Central memory CD8-positive, alpha-beta T cell (primary cell): ENCODE measurements at places on chromosomes 1 and 21.

GRCh38 chr1:173268786-173269277 lies 61.7 kb upstream of the TNFSF4 start:
- DNase-seq, result no peak

DNA sequence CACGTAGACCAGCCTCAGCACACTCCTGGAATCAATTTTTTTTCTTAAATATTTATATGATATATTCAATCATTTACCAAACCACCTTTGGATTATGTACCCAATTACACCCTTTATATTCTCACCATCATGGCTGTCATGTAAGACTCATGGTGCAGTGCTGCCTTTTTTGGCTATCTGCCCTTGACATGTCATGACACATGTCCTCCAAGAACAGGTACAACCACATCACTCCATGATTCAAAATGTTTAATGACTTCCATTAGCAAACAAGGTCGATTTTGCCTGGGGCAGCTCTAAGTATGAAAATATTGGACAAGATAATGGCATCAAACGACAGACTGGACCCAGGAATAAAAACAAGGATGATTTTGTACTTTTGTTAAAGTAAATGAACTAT lies 861.1 kb upstream of the ADAMTS5 start:
- no peak for DNase-seq

GRCh38 chr1:227437495-227438008 lies 119.3 kb upstream of the CDC42BPA start:
- no peak for DNase-seq

DNA sequence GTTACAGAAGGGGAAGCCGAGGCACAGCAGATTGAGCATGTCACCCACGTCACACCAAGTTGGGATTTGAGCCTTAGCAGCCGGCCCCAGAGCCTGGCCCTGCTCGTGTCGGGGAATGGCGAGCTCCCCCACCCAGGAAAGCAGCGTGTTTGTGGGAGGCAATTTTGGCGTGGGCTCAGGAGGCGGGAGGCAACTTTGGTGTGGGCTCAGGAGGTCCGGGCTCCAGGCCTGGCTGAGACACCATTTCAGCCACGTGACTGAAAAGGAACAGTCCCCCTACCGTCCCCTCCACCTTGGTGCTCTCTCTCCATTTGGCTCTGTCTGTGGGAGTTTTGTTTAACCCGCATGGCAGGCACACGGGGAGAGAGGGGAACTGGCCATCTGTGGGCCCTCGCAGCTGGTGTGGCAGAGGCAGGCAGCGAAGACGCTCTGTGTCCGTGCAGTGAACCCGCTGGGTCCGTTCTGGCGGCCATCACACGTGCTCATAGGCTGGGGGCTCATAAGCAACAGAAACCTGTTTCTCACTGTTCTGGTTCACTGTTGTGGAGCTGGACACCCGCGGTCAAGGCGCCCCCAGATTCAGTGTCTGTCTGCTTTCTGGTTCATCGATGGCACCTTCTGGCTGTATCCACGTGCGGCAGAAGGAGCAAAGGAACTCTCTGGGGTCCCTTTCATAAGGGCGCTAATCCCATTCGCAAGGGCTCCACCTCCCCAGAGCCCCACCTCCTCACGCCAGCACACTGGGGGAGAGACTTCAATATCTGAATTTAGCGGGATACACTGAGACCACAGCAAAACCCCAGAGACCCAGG lies 110.2 kb downstream of the CRYAA start:
- DNase-seq, result no peak

DNA sequence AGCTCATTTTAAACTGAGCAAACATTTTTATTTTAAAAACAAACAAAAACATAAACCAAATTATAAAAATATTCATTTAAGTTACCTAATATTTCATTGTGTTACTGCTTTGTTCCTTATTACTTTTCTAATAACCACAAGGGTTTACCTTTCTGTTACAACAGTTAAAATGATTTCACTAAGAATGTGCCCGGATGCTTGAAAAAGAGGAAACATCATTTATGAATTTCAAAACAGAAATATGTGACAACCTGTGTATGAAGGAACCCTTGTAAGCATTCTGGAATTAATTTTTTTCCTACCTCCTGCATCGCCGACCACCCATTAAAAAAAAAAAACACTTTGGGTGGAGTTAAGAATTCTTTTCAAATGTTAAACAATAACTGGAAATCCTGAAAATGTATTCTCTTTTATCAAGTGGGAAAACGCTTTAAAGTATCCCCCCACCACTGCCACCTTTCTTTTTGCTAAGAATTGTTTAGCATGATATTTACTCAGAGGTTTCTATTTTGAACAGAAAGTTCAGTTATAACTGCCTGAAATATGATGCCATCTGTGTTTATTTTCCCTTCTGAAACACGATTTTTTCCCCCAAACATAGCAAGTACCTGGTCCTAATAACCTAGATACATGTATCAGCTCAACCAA lies 9.1 kb downstream of the CYYR1 start:
- no peak for DNase-seq

GRCh38 chr1:115137191-115137590 lies 47.9 kb upstream of the TSPAN2 start:
- DNase-seq, result no peak

GRCh38 chr1:154765970-154766369 lies 104.1 kb downstream of the KCNN3 start:
- DNase-seq, result no peak

DNA sequence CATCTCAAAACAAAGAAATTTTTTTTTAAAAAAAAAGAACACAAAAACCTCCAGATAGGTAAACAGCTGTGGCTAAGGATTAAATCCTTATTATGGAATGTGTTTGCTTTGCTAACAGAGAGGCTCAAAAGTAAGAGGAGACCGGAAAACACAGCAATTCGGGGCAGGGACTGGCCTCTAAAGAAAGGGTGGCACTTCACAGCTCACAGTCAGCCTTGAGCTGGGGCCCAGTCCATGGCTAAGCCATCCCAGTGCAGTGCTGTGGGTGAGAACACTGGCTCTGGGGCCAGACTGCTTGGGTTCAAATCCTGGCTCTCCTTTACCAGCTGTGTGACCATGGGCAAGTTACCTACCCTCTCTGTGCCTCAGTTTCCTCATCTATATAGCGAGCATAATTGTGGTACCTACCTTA lies 28.2 kb downstream of the KIF17 start:
- no peak for DNase-seq

DNA sequence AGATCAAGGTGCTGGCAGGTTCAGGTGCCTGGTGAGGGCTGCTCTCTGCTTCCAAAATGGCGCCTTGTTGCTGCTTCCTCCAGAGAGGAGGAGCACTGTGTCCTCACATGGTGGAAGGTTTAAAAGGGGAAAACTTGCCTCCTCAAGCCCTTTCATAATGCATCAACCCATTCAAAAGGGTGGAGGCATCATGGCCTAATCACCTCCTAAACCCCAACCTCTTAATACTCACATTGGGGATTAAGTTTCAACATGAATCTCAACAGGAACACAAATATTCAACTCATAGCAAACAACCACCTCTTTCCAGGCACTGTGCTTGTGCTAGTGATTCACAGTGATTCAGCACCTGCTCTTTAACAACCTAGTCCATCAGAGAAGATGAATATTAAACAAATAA lies 4.2 kb downstream of the S100A12 start:
- no peak for DNase-seq

- no peak for DNase-seq
Measured at GRCh38 chr1:51966559-51966958, 23.9 kb downstream of the RAB3B start.

- no peak for DNase-seq
Measured at GRCh38 chr21:34886240-34887104, 162.6 kb downstream of the RUNX1 start.

DNA sequence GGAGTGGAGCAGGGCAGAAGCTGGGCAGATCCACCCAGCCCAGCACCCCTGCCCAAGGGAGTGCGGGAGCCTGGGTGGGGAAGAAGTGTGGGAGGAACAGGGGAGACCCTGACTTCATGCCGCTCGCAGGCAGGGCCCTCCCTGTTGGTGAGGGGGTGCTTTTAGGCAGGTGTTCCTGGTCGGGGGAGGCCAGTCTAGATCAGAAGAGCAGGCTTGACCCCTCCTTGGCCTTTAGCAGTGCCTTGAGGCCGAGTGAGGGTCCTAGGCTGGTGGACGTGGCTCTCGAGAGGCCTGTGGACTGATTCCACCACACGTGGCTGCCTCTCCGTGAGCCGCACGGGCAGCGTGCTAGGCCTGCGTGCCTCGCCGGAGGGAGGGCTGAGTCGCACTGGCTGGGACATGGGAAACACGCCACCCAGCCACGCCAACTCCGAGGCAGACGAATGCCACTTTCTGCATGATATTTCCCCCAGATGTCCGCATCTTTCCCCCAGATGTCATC lies 19.4 kb upstream of the COL18A1 start:
- DNase-seq, result no peak

- peak; percentile 10 for DNase-seq
Measured at GRCh38 chr1:160708801-160709200, 2.8 kb downstream of the CD48 start.

DNA sequence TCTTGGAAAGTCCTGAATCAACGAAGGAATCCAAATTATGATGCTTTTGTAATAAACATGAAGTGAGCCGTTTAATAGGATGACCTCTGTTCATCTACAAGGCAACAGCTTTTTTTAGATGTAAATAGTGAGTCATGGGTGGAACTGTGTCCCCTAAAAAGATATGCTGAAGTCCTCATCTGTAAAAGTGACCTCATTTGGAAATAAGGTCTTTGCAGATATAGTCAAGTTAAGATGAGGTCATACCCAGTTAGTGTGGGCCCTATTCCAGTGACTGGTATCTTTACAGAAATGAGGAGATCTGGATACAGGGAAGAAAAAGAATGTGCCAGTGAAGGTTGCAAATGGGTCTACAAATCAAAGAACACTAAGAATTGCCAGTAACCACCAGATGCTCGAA lies 1287.3 kb upstream of the ADGRL4 start:
- DNase-seq, result no peak

DNA sequence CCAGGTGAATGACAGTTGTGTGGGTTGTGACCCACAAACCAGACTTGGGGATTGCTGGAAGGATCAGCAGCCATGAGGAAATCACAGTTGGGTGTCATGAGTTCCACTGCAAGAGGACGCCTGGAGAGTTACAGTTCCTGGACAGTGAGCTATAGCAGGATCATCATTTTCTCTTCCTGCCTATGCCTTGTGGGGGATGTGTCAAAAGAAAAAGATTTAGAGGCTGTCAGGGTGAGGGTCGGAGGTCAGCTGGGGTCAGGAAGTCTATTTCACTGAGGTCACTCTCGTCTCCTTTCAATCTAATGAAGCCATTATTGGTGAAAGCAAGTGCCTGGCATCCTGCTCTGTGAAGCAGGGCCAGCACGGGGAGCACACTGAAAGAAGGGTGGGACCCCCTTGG lies 7.0 kb upstream of the LIN28A start:
- no peak for DNase-seq

DNA sequence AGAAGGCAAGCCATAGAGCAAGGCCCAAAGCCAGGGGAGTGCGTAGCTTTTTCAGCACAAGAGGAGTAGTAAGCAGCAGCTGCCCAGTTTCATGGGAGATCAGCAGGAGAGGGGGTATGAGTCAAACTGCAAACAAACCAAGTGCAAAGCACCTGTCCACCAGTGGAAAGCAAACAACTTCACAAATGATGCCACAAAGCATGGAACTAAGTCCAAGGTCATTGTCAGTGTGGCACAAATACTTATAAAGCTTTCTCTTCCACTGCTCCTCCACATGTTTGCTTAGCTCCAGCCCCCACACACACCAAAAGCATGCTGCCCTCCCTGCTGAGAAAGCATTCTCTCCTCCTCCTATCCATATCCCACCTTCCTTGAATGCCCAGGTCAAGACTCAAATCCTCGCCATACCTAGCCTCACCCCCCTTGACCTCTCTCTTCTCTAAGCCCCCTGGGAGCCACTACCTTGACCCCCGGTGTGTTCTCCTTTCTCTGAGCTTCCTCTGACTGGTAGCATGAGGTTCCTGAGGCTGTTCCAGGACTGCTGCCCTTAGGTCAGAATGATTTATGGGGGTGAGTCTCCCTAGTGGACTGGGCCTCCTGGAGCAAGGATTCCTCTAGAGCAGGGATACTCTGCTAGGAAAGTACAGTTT lies 70.4 kb downstream of the DMAP1 start:
- no peak for DNase-seq

DNA sequence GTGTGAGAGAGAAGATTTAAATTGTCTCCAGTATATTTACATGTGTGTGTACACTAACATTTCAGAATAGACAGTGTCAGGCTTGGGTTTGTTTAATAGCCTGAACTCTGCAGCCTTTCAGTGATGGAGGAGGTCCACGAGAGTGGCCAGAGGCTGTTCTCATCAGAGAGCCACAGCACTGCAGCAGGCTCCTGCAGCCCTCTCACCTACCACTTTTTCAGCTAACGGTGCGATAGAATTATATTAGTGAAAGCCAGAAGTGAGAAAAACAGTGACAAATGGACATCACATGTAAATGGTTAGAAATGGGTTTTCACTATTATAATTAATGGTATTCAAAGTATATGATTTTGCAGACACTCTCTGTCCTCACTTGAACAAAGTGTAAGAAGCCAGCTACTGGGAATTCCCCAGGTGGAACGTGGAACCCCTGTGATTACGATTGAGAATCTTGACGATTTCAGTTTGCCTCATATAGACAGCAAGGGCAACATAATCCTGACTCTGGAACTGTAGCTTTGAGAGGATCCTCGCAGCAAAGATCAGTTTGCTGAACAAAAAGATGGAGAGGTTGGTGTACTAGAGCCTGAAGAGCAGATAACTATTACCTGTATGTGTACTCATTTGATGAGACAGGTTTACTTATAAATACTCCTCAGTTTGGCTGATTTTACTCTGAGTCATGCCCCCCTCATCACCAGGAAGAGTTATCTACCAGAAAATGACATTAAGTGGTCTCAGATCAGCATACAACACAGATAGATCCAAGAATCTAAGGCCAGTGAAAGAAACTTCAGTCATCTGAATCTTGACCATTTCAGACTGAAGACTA lies 31.4 kb downstream of the IFI16 start:
- DNase-seq, result no peak

GRCh38 chr1:184608990-184609389 lies 145.7 kb downstream of the EDEM3 start:
- no peak for DNase-seq
